Activated CD4-positive, alpha-beta T cell treated with anti-CD3 and anti-CD28 coated beads, Interleukin-2, amount 50 U/mL, for 48 hours (primary cell): ENCODE measurements at places on chromosomes 6 and 20.

GRCh38 chr6:82687855-82688254 lies 324.2 kb downstream of the TPBG start:
- no peak for DNase-seq

GRCh38 chr6:169847901-169848311 lies 96.5 kb downstream of the ERMARD start:
- DNase-seq: no peak

GRCh38 chr6:170085475-170086401 lies 205.1 kb downstream of the DLL1 start:
- DNase-seq: no peak

- DNase-seq: no peak
Observed at GRCh38 chr6:40352006-40352405, 235.2 kb downstream of the LRFN2 start.

DNA sequence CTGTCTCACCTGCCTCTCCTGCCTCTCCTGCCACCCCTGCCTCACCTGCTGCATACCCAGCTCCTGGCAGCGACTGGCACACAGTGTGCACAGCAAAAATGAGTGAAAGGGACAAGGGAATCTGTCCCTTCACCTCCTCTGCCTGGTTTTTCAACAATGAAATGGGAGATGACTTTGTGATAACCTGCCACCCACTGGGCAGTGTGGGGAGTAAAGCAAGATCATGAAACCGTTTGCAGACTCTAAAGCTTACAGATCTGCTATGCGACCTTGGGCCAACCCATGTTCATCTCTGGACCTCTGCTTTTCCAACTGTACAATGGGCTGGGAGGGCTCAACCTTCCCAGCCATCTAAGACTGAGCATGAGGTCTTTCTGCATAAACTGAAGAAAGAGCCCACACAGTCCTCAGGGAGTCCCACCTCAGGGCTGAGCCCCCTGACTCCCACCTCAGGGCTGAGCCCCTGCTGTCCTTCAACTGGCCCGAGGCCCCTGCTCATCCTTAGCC lies 81.1 kb downstream of the RIPOR3 start:
- no peak for DNase-seq

- peak; percentile 13 for DNase-seq
Observed at GRCh38 chr20:35561268-35561667, 19.4 kb downstream of the ERGIC3 start.

DNA sequence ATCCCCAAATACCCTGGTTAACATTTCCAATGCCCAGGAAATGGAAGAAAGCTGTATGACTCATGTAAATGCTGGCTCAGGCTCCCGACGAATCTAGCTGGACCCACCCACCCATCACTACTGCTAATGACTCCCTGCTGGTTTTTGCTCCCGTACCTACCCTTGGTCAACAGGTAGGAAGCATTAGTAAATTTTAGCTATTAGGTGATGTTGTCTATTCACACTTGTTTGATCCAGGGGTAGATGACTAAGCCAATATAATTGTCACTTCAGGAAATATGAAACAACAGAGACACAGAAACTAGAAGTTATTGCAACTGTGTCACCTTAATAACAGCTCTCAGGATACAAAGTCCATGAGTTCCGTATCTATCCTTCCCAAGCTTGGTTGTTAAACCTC lies 94.4 kb upstream of the BEND6 start:
- DNase-seq: no peak

DNA sequence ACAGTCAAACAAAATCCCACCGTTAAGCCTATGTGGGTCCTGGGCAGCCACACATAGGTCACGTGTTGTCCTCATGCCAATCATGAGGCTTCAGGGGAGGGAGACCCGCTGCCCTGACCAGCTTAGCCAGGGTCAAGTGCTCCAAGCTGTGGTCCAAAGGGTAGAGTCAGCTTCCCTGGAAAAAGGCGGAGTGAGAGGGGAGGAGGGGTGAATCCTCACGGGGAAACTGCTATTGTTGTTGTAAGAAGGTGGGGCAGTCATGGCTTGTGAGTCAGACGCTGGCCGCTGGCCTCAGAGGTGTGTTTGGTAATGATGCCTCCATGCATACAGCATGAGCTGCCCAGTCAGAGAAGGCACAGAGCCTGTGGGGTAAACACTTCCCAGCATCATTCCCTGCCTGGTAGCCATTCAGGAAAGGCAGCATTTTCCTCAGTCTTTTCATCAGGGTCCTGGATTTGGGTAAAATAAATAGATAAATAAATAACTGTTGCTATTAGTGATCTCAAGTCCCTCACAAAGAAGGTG lies 8.7 kb downstream of the CST3 start:
- DNase-seq: no peak

DNA sequence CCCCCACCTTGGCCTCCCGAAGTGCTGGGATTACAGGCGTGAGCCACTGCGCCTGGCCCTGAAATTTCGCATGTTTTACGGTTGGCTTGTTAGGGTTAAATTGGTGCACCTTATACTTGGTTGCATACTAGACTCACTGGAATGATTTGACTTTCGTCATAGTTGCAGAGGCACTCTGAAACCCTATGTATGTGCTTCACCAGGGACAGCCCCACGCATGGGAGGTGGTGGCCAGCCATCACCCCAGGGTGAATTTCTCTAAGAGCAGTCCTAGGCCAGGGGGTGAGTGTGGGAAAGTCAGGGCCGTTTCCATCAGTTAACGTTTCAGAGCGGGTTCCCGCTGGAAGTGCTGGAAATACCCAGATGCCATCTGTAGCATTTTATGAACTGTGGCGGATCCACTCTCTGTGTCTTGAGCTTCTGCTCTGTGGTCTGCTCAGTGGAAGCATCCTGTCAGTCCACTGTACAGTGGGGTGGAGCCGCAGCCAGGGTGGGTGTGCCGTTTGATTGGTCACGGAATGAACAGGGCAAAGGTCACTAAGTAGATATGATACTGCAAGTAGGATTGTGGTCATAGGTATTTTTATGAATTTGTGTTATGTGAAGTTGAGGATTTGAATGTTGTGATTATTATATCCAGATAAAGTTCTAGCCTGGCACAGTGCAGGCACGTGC lies 13.2 kb downstream of the DNAJC5 start:
- no peak for DNase-seq

- no peak for DNase-seq
Observed at GRCh38 chr20:13102237-13102636, 93.5 kb downstream of the SPTLC3 start.

DNA sequence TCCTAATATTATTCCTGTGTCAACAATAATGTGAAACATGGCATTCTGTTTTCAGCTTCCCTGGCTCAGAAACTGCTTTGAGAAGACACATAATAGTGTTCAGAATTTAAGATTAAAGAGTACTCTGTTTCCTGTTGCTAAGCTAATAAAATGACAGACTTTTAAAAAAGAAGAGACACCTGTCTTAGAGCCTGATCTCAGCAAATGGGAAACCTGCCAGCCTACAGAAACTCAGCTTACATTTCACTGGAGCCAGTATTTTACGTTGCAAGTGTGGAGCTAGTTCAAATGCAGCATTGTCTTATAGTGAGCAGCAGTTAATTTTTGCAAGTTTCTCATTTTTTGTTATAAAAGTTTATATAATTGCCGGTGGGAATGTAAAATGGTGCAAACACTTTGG lies 28.8 kb downstream of the KIZ start:
- no peak for DNase-seq

- DNase-seq: no peak
Observed at GRCh38 chr6:52560462-52560861, 16.4 kb downstream of the TRAM2 start.

- no peak for DNase-seq
Observed at GRCh38 chr20:56234110-56234509, 14.4 kb upstream of the MC3R start.

GRCh38 chr6:104409913-104410312 lies 449.8 kb downstream of the HACE1 start:
- DNase-seq: no peak

GRCh38 chr20:10846766-10847165 lies 173.0 kb upstream of the JAG1 start:
- DNase-seq: no peak

- DNase-seq: peak; percentile 13
Observed at GRCh38 chr6:150894935-150895552, 29.5 kb downstream of the MTHFD1L start.

DNA sequence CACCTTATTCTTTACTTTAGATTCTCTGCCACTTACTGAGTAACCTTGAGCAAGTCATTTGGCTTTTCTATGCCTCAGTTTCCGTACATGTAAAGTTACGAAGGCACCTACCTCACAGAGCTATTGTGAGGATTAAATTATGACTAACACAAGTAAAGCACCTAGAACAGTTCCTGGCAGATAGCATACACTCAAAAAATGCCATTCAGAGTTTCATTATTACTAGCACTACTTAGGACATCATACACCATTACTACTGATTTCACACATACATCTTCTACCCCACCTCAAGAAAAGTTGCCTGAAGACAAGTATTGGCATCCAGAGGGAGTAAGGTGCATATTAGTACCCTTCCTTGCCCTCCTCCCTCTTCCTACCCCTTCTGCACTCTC lies 107.8 kb downstream of the OGFRL1 start:
- DNase-seq: no peak
